ENCODE measurements at places on chromosomes 1 and 21. TPM values are rescaled to one million over a fixed set of nuclear protein-coding genes. Genes with fewer than 3 reads are reported as not detected.
A peak's percentile ranks its signal among the peaks of the same experiment; 100 is the strongest.

GRCh38 chr21:38758501-38759214, 47.1 kb upstream of the ETS2 start:
- peak; percentile 22 for DNase-seq

GRCh38 chr1:234825498-234826165, 215.7 kb upstream of the IRF2BP2 start:
- DNase-seq: no peak

DNA sequence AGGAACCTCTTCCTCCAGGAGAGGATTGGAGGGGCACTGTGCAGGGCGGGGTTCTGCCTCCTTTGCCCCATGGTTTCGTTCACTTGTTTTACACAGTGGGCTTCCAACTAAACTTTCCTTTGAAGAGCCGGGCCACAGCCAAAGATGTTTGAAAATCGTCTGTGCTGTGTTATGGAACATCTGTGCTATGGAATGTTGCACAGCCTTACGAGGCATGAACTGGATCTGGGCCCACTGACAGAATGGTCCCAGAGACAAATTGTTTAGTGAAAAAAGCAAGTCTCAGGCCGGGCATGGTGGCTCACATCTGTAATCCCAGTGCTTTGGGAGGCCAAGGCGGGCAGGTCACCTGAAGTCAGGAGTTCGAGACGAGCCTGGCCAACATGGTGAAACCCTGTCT, 12.6 kb upstream of the MEF2D start:
- peak; percentile 23 for DNase-seq

- peak; percentile 74 for DNase-seq
Observed at GRCh38 chr1:162357681-162358266, 18.9 kb downstream of the SPATA46 start.

DNA sequence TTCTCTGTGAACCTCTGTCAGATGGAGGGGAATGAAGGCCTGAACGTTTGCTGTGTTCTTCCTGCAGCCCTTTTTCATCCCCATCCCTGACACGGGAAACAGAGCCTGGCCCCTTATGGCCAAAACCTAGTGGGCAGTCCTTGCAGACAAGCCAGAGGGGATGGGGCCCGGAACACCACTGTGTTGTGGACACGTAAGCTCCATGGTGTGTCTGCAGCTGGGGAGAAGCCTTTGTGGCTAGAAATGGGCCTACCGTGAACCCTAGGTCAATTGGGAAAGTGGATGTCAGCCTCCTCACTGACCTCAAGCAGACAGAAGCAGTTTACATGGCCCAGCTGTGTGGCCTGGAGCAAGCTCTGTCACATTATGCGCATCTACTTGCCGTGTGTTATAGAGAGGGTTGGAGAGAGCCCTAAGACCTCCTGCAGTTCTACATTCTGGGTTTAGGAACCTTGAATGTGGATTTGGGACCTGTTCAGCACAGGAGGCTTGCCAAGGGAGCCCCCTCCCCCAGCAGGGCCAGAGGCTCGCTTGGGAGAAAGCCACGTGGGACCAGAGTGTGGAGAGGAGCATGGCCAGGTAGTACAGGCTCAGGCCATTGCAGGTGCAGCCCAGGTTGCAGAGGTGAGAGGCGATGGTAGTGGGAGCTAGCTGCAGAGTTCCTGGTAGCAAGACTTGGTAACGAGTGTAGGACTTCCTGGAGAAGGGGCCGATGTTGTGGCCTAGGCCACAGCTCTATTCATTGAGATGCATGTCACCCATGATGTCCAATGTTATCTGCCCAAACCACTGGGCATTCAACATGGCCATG, 20.7 kb downstream of the PARS2 start:
- DNase-seq: no peak

DNA sequence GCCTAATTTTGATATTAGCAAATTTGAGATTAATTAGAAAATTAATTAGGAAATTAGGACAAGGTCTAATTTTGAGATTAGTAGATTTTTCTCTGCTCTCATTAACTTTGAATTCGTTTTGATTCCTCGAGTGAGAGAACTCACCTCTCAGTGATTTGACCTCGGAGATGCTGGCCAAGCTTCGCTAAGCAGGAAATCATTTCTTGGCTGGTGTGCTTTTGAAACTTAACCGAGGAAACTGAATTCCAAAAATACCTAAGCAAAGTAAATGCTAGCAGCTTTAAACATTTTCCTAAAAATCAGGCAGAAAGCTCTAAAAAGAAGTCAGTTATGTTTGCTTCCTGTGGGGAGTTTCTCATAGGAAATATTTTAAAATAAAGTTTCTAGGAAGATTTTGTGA, 34.9 kb downstream of the CDC14A start:
- no peak for DNase-seq

The AGL gene
- total RNA-seq: 7.6 TPM
